DND-41 (cell line): ENCODE measurements at places on chromosomes 7 and 10.
A peak's percentile ranks its signal among the peaks of the same experiment; 100 is the strongest.

DNA sequence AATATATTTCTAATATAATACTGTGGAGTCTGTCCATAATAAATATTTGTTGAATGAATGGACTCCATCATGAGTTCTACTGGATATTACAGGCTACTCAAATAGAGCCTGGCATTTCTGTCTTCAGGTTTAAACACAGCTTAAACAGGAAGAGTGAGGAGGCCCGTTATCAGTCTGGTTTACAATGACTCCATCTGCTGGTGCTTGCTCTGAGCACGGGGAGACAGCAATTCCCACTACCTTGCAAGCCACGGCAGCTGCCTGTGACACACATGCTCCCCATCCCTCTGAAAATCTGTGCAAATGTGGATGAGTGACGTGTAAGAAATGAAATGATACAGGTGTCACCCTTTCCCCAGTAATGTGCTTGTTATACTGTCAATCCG lies 293.5 kb upstream of the IMMP2L start:
- no peak for DNase-seq

DNA sequence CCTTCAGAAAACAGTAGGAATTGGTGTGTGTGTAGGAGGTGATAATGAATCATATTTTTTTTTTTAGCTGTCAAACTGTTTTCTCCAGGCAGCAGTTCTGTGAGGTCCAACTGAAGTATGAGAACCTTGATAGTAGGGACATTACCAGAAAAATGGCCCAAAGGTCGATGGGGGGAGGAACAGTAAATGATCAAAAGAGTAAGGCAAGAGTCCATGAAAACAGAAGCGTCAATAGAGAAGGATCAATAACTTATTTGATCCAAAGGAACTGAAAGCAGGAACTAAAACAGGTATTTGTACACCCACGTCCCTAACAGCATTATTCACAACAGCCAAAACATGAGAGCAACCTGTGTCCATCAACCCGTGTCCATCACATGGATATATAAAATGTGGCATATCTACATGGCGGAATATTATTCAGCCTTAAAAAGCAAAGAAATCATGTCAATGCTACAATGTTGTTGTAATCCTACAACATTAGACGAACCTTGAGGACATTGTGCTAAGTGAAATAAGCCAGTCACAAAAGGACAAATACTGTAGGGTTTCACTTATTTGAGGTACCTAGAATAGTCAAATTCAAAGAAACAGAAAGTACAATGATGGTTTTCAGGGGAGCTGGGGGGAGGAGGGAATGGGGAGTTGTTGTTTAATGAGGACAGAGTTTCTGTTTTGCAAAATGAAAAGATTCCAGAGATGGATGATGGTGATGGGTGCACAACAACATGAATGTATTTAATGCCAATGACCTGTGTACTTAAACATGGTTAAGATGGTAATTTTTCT lies 214.0 kb upstream of the KLF14 start:
- DNase-seq: no peak

GRCh38 chr7:130425796-130426195 lies 15.0 kb downstream of the CEP41 start:
- no peak for DNase-seq

GRCh38 chr7:11177793-11178192 lies 204.1 kb downstream of the PHF14 start:
- DNase-seq: no peak

DNA sequence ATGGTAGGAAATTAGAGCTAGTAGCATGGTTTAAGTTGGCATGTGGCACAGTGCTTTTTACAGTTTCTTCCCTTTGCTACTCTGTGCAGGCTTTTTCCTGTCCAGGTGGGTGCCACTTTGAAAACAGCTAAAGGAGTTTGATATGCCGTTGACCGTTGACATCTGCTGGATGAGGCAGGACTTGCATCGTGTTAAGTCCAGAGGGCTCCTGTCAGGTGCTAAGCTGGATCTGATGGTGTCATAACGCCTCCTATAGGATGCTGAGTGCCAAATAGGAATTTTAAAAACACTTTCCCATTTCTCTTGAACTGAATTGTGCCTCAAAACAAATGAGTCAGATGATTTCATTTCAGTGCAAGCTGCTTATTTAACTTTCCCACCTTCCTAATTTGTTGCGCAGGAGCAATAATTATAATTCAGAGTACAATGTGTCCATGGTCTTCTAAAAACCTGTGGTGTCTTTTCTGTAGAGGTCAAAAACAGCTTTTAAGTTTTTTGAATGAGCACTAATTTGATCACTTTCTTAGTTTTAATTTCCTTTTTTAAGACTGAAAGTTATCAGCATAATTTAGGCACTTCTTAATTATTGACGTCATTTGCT lies 178.3 kb downstream of the CDCA7L start:
- peak; percentile 28 for DNase-seq

- DNase-seq: peak; percentile 32
These were observed 134.3 kb downstream of the GRK5 start for GRCh38 chr10:119341459-119342301.

- DNase-seq: no peak
These were observed 11.8 kb downstream of the SFXN2 start for GRCh38 chr10:102726274-102726673.

GRCh38 chr10:74925291-74925690 lies 98.9 kb downstream of the KAT6B start:
- DNase-seq: no peak

DNA sequence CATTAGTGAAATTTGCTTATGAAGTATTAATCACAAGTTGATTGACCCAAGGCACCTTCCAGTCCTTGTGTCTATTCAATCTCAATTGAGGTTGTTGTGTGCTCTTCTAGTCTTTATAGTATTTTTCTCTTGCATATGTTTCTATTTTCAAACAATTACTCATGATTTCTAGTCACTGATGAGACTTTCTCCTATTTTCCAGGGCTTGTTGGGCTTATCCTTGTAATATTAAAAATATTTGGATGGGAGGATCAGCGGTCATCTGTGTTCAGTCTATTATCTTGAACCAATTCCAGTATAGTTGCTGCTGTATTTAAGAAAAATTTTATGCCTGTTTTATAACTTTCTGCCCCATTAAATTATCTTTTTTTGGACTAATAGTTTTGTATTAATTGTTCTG lies 154.4 kb downstream of the PTEN start:
- no peak for DNase-seq

- no peak for DNase-seq
These were observed 9.6 kb downstream of the EMX2 start for GRCh38 chr10:117552156-117552631.

DNA sequence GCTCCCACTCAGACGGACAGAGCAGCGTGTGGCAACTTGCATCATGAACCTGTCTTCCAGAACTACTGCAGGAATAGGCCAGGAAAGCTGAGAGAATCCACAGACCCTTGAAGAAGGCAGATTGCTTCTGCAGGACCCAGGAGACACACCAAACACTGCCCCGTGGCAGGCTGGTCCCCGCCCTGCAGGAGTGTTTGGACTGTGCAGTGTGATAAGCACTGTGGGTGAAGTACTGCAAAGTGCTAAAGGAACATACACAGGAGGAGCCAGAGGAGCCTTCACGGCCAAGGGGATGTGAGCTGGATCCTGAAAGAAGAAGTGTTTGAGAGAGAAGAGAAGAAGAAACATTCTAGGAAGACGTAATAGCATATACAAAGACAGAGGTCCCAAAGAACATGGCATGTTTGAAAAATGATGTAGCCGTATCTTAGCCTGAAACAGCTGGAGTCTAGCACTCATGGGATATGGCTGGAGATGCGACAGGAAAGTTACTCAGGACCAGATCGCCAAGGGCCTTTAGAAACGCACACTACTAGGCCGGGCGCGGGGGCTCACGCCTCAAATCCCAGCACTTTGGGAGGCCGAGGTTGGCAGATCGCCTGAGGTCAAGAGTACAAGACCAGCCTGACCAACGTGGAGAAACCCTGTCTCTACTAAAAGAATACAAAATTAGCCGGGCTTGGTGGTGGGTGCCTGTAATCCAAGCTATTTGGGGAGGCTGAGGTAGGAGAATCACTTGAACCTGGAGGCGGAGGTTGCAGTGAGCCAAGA lies 96.9 kb upstream of the RHEB start:
- no peak for DNase-seq

DNA sequence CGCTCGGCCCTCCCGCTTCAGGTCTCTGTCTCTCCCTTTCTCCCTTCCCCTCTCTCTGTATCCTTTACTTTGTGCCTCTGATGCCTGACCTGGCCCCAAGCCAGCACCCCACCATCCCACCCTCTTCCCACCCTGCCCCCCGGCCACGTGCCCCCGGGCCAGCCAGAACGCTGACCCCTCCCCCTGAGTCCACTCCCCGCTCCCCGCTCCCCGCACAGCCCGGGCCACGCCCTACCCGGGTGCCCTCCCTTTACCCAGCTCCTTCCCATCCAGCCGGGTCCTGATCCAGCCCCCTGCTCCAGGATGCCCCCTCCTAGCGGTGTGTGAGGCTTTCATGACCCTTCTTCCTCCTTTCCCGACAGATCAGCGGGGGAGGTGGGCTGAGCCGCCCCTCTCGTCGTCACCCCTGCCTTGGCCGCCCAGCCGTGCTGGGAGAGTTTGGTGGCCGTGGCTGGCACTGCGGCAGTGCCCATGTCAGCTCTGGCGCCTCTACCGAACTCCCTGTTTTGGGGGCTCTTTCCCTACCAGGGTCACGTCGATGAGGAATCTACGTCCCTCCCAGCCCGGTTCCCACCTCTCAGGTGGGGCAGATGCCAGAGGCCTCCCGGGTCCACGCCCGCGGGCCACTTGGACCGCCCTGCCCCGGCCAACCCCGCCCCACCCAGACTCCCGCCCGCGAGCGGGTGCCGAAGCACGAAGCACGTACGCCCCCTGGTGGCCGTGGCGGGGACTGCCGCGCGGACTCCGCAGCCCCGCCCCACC lies 127.4 kb downstream of the UBE2H start:
- peak; percentile 86 for DNase-seq

- DNase-seq: no peak
These were observed 233.9 kb downstream of the WDR37 start for GRCh38 chr10:1290071-1290471.
